ENCODE measurements at places on chromosomes 5 and 9.

GRCh38 chr5:71882826-71883741, 164.0 kb downstream of the CARTPT start:
- no peak for DNase-seq

GRCh38 chr5:39716532-39717028, 291.8 kb upstream of the DAB2 start:
- no peak for DNase-seq

- no peak for DNase-seq
Observed at GRCh38 chr9:75378926-75379325, 290.6 kb downstream of the OSTF1 start.

DNA sequence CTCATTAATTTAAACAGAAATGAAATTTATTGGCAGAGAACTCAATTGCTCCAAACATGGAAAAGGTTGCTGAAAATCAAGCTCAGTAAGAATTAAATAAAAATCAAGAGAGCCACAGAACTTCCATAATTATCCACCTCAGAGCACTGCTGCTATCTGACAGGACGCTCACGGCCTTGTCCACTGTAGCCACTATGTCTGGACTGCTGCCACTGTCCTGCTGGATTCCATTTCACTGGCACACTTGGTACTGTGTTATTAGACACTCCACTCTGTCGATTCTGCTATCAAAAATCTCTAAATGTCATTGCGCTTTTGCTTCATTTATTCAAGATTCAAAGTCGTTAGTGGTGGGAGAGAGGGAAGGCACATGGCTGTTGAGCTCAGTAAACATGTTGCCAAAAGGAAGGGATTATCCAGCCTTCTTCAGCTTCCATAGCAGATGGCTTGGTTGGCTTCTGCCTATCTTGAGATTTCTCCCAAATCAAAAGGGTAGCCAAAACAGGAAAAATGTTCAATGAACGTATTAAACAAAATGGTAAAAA, 815.0 kb downstream of the CDH18 start:
- no peak for DNase-seq

GRCh38 chr5:149172709-149173505, 31.6 kb downstream of the ABLIM3 start:
- DNase-seq: no peak

GRCh38 chr5:921456-922435, 29.1 kb downstream of the TRIP13 start:
- no peak for DNase-seq

- no peak for DNase-seq
Observed at GRCh38 chr5:53087621-53088121, 21.9 kb downstream of the MOCS2 start.

- DNase-seq: no peak
Observed at GRCh38 chr5:540906-541538, 16.8 kb upstream of the SLC9A3 start.

DNA sequence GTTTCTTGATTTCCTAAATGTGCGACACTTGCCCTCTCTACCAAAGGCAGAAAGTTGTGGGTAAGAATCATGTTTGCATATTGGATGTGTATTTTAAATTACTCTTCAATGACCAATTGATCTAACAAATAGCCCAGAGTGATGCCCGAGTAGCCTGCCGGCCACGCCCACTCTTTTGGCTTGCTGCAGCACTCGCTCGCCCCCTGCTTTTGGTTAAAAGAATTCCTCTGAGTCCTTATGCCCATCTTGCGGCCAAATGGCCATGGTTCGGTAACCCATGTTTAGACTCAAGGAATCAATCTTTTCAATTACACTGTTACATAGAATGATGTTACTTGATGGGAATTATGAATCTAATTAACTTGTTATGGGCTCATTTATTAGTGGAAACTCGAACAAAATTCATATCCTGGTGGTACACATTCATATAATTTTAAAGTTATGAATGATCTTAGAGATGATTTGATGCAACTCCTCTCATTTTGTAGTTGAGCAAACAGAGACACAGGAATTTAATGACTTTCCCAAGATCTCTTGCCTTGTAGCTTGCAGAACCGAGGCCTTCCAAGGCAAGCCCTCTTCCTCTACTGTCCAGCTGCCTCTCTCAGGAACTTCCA, 36.5 kb downstream of the PPIC start:
- no peak for DNase-seq

GRCh38 chr9:99490729-99491128, 268.6 kb downstream of the SEC61B start:
- no peak for DNase-seq

DNA sequence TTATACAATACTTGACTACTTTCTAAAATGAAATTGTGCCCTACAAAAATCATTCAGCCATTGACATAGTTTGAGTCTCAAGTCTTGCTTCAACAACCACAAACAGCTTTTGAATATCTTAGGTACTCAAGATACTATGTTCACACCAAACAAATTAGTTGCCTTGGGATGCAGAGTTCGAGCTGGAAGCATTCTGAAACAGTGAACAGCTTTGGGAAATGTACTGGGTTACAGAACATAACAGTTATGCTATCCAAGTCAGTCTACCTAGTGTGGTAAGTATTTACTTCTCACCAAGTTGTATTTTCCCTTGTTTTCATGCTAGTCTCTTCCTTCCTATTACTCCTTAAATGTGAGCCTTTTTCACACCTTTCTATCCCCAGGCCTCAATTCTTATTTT, 143.2 kb downstream of the SSBP2 start:
- no peak for DNase-seq

- no peak for DNase-seq
Observed at GRCh38 chr5:55518831-55519390, 15.9 kb downstream of the PLPP1 start.

GRCh38 chr9:129171993-129172751, 5.9 kb downstream of the IER5L start:
- no peak for DNase-seq

DNA sequence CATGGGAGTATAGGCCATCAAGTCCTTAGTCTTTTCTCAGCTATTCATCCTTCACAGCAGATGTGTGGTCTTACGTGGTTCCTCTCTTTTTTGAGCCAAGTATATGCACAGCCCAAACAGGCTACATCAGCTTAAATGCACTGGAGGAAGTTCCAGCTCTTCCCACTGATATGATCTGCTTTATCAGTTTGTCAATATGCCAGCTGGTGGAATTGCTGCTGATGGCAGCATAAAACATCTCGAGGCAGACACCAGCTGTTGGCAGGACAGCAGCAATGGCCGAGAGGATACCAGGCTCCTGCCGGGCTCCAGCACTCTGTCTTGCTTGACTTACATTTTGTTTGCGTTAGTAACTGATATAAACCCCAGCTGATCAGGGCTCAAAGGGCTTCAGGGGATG, 143.4 kb downstream of the TENT4A start:
- no peak for DNase-seq

DNA sequence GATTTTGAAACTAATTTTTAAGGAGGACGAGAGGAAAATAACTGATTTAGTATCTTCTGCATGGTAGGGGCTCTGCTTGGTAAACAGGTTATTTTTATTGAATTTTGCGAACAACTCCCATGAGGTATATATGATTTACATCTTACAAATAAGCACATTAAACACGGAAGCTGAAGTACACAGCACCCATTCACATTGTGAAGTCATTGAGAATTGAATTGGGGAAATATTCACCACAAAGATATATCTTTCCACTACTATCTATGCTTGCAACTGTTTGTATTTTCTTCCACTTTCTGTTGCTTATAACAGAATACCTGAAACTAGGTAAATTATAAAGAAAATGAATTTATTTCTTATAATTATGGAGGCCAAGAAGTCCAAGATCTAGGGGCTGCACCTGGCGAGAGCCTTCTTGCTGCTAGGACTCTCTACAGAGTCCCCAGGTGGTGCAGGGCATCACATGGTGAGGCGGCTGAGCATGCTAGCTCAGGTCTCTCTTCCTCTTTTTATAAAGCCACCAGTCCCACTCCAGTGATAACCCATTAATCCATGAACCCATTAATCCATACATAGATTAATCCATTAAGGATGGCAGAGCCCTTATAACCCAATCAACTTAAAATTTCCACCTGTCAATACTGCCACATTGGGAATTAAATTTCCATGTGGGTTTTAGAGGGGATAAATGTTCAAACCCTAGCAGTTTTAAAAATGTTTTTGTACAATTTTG, 79.0 kb upstream of the ZNF608 start:
- DNase-seq: no peak

- no peak for DNase-seq
Observed at GRCh38 chr5:169812786-169813185, 167.5 kb downstream of the INSYN2B start.

DNA sequence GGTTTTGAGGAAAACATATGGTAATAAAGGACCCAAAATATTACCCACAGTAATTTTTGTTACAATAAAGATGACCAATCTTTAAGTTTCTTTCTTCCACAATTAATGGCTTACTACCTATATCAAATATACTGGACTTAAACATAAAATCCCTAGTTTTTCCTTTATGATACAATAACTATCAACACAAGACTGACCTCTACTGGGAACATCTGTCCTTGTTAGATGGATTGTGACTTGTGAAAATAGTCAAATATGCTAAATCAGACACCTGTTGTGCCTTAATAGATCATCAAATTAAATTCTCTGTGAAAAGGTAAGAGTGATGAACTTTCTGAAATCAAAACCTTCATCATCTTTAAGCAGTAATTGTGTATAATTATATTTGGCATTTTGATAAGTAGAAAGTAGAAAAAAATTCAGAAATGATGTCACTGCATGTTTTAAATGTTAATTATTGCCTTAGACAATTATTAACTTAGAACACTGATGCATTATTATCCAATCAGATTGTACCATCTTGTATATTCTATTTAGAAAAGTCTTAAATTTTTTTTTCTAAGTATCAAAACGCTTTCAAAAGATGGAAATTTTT, 113.6 kb downstream of the DEPDC1B start:
- DNase-seq: no peak

DNA sequence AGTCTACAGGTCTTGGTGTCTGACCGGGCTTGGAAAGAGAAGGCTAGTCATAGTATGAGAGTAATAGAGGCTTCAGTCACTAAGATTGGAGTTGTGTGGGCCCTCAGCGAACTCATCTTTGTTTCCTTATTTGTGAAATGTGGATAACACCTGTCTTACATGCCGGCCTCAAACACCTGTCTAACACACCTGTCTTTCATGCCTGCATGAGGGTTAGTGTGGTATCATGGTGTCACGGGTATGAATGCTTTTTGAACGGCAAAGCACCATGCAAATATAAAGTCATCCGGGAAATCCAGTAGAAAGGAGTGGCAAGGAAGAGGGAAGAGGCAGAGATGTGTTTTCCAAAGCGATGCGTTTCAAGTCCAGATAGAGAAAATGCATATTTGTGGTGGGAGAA, 25.5 kb downstream of the GRAMD2B start:
- no peak for DNase-seq

GRCh38 chr5:66829358-66829674, 233.1 kb downstream of the MAST4 start:
- DNase-seq: no peak

DNA sequence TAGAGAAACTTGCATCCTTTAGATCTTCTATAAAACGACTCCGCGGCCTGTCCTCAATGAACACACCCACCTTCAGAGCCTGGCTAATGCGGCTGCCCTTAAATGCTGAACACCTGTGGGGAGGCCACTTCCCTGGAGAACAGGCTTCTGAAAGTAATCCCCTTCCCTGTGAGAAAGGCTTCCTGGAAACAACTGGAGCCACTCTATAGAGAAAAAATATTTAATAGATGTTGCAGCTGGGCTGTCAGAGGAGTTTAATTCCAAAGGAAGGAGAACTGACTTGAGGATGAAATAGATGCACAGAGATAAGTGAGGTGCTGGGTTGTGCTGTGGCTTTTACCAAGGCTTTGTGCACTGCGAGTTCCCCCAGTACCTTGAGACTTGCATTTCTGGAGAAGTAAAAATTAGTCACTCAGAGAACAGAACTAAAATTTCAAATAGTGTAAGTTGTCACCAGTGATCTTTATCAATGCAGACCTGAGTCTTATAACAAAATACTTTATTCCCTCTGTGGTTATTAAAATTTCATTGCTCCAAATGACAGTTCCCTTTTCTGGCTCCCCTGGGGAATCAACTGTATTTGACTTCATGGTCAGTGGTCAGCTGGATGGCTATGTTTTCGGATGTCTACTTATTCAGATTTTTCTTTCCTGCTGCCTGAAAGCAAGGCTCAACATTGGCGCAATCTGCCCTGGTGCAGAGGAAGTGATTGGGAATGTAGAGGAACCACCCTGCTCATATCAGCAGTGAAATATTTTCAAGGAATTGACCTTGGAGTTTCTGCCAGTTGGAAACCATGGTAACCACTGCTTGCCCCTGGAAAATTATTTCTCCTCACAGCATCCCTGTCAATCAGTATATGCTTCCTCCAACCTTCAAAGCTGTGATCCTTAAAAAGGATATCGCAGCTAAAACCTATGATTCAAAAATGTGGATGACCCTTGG, 238.8 kb downstream of the SMARCA2 start:
- DNase-seq: no peak

DNA sequence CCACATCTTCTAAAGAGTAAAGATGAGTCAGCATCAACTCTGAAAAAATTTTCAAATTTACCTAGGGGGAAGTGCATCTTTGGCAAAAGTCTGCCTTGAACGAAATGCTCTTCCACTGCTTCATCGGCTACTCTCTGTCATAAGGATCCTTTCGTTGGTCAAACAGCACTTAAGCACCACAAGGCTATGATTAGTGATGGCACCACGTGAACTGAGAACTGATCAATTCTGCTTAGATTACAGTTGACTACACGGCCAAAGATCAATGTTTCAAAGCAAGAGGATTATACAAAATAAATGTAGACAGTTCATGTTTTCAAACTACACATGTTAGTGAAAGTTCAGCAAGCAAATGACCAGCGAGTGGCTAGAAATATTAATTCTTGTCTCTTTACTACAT, 9.4 kb downstream of the JAKMIP2 start:
- no peak for DNase-seq

- DNase-seq: no peak
Observed at GRCh38 chr5:141521244-141521781, 32.4 kb downstream of the PCDHGC5 start.

DNA sequence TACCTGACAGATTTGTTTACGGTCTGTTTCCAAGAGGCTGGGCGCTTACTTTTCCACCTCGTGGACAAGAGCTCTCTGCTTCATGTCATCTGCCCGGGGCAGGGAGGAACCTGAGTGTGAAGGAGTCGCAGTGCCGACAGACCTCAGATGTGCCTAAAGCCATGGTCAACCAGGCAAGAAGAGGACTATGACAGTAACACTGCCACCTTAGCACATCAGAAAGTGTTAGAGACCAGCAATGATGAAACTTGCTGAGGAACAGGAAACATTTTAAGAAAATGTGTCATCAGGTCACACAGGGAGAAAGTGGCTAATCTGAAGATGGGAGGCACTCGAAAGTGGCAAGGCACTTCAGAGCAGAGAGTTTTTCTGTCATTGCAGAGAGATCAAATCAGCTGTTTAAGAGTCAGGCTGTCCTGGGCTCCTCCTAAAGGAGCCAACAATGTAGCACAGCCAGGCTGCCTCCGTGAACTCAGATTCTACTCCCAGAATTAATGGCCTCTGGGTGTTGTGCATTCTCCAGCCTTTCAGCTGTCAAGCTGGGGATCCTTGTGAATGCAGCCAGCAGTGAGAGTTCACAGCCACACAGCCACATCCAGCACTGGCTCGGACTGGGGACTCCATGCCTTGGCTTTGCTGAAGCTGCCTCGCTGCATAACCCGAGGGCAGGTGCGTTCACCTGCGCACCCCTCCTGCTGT, 94.6 kb downstream of the RAPGEF1 start:
- no peak for DNase-seq

- DNase-seq: no peak
Observed at GRCh38 chr9:129282272-129282671, 104.2 kb upstream of the IER5L start.

- peak; percentile 28 for DNase-seq
Observed at GRCh38 chr9:10268531-10269485, 344.0 kb downstream of the PTPRD start.
